Type B pancreatic cell (in vitro differentiated cells): ENCODE measurements at places on chromosomes 5 and 9.

- DNase-seq, result no peak
These were observed 423.2 kb upstream of the PAPPA start for GRCh38 chr9:115730396-115730795.

GRCh38 chr9:78806492-78807160, 509.7 kb downstream of the PSAT1 start:
- no peak for DNase-seq

GRCh38 chr5:95892784-95893354, 68.8 kb downstream of the ELL2 start:
- no peak for DNase-seq

DNA sequence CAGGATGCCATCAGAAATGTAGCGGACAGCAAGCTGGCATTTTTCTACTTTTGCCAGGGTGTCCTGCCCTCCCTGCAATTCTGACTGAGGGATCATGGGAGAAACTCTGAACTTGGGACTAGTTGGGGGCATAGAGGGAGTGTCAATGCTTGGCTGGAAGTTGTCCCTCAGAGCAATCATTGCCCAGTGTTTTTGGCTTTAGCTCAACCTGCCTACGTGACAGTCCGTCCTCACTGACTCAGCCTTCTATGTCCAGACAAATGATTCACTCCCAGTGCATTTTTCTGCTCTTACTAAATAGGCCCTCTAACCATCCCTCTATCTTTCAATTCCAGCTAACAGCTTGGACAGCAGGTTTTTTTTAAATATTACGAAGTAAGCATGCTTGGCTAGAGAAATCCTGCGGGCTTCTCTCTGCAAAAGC, 627.4 kb downstream of the TLR4 start:
- no peak for DNase-seq

GRCh38 chr9:133654736-133655657, 18.8 kb downstream of the DBH start:
- DNase-seq, result no peak

DNA sequence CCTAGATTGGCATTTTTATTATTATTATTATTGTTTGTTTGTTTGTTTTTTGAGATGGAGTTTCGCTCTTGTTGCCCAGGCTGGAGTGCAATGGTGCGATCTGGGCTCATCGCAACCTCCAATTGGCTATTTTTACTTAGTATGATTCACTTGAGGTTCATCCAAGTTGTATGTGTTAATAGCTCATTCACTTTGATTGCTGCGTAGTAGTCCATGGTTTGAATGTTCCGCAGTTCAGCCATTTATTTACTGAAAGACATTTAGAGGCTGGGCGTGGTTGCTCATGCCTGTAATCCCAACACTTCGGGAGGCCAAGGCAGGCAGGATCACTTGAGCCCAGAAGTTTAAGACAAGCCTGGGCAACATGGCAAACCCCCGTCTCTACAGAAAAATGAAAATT, 22.6 kb upstream of the MELK start:
- DNase-seq, result no peak

DNA sequence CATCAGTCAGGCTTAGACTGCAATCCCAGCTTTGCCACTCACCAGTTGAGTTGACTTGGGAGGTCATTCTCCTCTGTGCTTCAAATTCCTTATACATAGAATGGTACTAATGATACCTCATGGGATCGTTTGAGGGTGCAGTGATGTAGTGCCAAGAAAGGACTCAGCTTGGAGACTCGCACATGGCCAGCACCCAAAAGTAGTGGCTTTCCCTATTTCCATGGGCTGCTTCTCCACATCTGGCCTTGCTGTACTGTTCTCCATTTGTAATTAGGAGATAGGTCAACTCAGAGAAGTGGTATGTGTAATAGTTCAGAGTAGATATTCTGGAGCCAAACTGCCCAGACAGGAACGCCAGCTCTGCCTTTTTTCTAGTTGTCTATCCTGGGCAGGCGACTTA, 5.5 kb downstream of the CCL19 start:
- no peak for DNase-seq

DNA sequence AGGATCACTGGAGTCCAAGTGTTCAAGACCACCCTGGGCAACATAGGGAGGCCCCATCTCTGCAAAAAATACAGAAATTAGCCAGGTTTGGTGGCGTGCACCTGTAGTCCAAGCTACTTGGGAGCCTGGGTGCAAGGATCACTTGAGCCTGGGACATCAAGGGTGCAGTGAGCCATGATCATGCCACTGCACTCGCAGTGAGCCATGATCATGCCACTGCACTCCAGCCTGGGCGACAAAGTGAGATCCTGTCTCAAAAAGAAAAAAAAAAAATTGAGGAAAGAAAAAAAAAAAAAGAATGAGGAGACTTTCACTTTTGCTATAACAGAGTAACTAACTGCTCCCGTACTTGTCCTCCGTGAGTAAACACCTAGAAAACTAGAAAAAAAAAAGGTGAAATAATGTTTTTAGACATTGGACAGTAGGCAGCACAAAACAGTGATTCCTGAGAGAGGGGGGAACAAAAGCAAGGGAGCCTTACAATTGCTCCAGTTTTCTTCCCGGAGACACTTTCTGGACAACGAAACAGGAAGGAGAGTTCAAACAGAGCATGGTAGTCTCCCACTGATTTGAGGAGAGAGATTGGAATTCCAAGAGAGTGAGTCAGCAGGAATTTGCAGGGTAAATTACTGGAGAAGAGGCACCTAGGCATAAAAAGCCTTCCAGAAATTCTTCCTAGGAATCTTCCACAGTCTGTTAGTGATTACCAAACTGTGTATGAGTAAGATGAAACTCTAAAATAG, 6.9 kb upstream of the ZBTB5 start:
- no peak for DNase-seq

GRCh38 chr9:136424750-136425362, 14.4 kb downstream of the PMPCA start:
- no peak for DNase-seq

- no peak for DNase-seq
These were observed 1849.5 kb upstream of the ACO1 start for GRCh38 chr9:30534896-30535295.

DNA sequence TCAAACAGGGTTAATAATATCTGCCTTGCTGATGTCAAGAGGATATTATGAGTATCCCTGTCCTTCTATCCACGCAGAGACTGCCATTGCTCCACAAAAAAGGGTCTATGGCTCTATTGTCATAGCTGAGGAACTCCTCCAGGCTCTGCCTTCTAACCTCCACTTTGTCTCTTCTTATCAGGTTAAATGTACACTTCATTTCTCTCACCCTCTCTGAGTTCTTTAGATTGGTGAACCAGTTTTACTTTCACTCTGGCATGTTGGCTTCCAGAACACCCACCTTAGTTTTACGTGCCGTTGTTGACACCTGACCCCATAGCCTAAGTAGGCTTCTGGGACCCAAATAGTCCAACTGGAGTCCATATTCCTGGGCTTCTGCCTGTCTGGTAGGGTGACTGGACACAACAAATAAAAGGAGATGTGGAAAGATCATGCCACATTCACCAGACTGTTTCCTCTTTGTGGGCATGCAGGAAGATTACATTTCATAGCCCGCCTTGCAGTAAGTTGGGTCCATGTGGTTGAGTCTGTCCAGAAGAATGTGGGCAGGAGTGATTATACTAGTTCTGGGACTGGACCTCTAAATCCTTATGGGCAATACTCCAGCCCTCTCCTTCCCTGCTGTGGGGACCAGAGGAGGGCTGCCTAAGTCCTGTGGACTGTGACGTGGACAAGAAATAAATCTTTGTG, 350.4 kb upstream of the CLINT1 start:
- DNase-seq, result no peak

- no peak for DNase-seq
These were observed 3.8 kb upstream of the STPG3 start for GRCh38 chr9:137247135-137247915.

DNA sequence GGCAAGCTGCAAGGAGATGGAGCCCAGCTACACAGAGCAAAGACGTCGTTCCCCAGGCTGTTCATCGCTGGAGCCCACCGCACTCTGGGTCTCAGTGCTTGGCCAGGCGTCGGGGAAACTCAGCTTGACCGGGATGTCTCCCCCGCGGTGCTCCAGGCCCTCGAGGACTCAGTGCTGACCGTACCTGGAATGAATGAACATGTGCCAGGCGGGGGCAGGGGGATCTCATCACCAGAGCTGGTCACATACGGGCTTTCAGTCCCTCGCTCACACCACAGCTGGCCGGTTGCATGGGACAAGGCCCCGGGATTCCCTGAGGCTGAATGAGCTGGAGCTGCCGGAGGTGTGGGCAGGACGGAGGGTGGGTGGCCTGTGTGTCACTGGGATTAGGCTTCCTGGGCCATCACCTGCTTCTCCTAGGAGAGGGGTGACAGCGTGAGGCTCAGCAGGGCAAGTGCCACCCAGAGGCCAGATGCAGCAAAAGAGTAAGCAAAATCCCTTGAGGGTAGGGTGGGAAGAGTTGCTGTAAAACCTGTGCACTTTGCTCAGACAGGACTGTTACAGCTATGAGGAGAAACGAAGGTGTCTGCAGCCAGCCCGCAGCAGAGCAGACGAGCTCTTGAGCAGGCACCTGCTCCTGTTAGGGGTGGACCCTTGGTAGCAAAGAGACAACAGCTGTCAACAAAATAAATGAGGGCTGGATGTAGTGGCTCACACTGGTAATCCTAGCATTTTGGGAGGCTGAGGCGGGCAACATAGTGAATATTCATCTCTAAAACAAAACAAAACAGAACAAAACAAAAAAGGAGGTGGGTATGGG, 70.7 kb upstream of the RAPGEF1 start:
- DNase-seq, result no peak

DNA sequence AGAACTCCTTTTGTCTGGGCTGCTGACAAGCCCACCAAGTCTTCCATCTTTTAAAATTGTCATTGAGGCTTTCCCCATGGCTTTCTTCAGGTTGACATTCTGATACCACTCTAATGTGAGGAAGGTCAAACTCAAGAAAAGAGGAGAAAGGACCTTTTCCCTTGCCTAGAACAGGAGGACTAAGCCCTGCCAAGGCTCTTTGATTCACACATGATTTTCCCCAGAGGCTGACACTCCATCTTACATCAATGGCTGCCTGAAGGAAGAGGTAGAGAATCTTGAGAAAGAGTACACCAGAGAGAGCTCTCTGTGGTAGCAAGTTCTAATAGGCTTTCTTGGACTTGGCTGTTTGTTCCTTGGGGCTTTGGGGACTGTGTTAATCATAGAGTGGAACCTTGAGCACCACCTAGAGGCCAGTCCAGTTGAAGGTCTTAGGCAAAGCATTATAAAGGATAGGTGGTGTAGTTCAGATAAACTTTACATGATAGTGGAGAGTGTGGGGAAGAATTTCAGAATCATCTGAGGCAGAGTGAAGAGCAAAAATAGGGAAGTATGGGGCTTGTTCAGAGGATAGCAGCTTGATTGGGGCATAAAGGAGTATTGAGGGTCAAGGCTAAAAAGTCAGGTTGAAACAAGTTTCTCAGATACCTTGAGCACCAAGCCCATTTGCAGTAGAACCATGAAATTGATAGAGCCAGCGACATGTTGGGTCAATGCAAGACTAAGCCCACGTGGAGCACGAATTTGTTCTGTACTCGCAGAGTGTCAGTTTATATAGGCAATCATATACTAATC, 36.7 kb downstream of the NDFIP1 start:
- DNase-seq, result no peak

DNA sequence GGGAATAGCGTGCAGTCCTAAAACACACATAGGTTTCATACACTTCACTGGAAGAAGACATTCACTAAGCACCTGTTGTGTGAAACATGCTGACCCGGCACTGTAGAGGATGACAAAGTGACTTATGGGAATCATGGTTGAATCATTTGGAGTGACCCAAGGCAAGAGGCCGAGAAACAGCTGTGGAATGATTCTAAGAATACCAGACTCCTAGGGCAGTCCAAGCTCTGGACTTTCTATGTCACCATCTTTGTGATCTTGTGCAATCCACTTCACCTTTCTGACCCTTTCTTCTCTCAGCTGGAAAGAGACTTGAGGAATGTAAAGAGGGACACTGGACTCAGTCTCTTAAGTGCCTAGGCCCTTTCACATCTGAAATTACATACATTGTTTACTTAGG, 13.1 kb downstream of the MSANTD3 start:
- no peak for DNase-seq

- no peak for DNase-seq
These were observed 12.5 kb downstream of the SELENOP start for GRCh38 chr5:42799241-42799608.

- no peak for DNase-seq
These were observed 169.3 kb downstream of the DCP2 start for GRCh38 chr5:113145757-113146387.

GRCh38 chr5:123364441-123365155, 58.6 kb downstream of the CEP120 start:
- no peak for DNase-seq

DNA sequence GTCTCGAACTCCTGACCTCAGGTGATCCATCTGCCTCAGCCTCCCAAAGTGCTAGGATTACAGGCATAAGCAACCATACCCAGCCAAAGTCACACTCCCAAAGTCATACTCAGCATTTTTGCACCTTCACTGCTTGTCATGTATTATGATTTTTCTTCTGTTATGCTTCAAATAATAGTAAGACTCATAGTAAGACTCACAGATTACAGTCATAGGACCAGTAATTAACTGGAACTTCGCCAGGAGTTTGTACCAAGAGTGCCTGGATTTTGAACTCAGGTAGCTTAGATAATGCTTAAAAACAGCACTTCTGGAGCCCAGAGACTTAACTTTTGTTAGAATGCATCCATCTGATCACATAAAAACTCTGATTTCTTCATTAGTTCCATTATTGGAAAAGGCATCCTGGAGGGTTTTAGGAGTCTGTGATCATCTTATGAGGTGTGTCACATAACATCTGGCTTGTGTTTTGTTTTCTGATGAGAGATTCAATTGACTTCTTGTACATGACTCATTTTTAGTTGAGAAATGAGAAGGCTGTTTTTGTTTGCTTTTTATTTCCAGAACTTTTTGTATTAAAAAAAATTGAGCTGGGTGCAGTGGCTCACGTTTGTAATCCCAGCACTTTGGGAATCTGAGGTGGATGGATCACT, 131.5 kb downstream of the ADAMTS19 start:
- DNase-seq, result no peak

DNA sequence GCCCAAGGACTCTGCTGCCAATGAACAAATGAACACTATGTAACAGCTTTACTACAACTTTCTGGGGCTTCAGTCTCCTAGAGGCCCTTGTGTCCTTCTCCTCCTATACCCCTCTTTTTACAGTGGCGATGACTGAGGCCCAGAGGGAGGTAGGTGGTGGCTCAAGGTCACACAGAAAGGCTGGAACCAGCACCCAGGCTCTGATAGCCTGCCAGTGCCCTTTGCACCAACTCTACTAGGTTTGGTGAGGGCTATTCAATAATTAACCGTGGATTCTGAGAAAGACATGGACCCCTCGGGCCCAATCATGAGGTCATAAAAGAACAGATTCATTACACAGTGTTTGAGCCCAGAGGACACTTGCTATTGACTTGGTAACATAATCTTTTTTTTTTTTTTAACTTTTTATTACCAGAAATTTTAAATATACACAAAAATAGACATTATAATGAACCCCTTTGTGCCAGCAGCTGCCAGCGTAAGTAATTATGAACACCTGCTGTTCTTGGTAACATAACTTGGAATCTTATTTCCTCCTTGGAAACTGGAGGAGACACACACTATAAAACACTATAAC, 6.1 kb upstream of the ALDH1B1 start:
- DNase-seq, result no peak
